Activated CD4-positive, alpha-beta T cell treated with anti-CD3 and anti-CD28 coated beads, Interleukin-2, amount 50 U/mL, for 1 hour (primary cell): ENCODE measurements at places on chromosomes 7 and 10.

- no peak for DNase-seq
These were observed 1.5 kb upstream of the GRID1 start for GRCh38 chr10:86368046-86368445.

GRCh38 chr10:101256387-101256786 is 27.1 kb upstream of the LBX1 start:
- DNase-seq: no peak

DNA sequence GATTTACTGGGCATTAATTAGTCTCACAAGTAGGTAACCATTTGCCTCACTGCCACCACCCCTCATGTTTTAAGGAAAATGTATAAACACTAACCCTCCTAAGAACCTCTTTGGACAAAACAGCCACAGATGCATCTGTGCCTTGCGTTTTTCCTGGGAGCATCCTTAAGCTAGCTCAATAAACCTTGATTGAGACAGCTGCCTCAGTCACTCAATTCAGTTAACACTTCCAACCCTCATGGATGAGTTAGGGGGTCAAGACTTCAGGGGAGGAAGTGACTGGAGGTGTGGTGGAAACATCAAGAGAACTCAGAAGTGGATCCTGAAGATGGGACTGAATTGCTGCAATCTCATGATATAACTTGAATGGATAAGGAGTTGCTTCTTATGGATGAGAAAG is 31.5 kb downstream of the CUL2 start:
- no peak for DNase-seq

DNA sequence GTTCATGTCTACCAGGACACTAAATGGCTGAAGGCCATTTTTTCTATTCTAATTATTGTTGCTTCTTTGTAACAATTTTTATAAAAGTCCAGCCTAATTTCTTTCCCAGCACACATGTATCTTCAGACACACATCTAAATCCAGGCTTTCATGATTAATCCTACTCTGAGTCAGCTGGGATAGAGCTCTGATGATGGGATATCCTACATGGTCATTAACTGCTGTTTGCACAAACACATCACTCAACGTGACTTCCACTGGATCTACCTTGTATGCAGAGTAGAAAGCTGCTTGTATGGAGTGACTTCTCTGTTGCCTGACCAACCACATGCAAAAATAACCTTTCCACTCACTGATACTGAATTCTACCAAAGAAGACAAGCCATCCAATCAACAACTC is 260.9 kb downstream of the AHR start:
- DNase-seq: no peak

DNA sequence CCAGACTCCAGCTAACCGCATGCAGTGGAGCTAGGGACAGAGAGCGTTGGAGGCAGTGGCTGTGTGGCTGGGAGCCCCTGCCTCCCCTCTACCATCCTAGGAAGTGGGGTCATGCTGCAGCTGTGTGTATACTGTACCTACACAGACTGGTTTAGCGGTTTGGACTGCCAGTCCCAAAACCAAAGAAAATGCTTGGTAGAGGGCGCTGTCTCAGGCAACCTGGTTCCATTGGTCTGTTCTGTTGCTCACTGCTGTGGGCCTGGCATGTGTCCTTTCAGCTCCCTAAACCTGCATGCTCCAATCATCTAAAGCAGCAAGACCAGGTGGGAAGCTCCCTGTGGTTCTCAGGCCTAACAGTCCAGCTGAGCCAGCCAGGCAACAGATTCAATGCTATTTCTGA is 4.5 kb downstream of the RBP4 start:
- DNase-seq: no peak

- DNase-seq: no peak
These were observed 2.1 kb downstream of the VSIR start for GRCh38 chr10:71771204-71771603.

GRCh38 chr10:5559642-5560141 is 34.9 kb downstream of the CALML3 start:
- no peak for DNase-seq

GRCh38 chr10:95660283-95660682 is 3.8 kb upstream of the ALDH18A1 start:
- DNase-seq: no peak

DNA sequence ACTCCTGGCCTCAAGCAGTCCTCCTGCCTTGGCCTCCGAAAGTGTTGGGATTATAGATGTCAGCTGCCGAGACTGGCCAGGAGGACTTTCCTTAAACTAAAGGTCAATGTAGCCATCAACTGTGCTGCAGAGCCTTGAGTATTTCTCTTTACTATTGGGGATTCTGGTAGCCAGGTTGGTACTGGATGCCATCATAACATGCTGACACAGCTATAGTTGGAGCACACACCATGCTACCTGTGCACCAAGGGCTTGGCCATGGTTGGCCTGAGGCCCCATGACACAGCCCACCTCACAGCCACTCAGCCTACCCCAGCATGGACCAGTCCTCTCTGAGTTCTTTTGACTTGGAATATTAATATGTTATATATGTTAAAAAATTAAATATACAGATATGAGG is 54.4 kb downstream of the HECTD2 start:
- DNase-seq: no peak
